ENCODE measurements at places on chromosomes 7 and 10.

DNA sequence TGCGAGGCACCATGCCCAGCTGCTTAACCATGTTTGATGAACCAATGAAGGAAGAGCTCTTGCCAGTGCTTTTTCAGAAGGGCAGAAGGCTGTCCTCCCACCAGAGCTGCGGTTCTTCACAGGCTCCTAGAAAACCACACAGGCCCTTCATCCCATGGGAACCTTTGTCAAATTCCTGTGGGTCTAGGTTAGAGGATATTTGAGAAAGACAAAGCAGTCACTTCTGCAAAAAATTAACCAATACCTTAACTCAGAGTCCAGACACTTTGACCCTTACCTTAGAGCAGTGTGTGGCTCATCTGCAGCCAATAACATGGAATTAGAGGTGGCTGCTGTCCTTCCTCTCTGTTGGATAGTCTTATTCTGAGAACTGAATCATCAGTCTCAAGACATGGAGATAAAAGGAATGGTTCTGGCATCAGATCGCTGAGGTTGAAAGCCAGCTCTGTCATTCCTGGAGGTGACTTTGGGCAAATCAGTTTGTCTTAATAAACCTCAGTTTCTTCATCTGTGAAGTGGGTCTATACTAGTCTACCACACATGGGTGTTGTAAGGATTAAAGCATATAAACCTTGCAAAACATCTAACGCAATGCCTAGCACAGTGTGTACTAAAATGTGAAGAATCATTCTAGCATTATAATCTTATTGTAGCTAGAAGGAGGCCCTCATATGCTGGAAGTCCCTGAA lies 65.1 kb upstream of the PIP4K2A start:
- DNase-seq: no peak

DNA sequence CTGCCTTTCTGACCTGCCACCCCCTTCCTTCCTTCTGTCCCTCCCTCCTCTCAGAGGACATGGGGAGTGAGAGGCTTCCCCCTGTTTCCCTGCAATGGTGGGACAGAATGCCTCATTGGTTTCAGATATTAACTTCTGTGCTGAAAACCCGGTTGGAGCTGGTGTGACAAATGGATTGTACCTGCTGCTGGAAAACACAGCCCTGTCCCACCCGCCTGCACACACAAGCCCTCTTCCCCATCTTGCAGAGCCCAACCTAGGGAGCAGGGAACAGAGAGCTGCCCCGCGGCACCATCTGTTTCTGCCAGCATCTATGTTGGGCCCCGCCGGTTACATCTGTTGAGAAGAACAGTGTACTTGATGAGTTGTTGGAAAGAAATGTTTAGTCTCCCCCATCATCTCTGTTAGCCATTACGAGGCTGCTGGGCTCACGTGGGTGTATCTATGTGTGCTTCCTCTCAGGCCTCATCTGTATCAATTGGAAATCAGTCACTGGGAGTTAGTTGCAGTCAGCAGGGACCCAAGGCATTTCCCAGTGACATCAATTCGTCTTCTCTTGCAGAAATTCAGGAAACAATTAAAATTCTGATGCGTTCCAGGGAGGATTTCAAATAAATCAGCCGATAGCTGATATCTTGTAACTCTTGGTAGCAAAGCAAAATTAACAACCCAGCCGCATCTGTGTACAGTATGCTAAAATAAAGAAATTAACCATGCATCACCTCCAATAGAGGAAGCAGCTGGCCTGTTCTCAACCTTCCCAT lies 725.6 kb upstream of the GALNT17 start:
- no peak for DNase-seq

DNA sequence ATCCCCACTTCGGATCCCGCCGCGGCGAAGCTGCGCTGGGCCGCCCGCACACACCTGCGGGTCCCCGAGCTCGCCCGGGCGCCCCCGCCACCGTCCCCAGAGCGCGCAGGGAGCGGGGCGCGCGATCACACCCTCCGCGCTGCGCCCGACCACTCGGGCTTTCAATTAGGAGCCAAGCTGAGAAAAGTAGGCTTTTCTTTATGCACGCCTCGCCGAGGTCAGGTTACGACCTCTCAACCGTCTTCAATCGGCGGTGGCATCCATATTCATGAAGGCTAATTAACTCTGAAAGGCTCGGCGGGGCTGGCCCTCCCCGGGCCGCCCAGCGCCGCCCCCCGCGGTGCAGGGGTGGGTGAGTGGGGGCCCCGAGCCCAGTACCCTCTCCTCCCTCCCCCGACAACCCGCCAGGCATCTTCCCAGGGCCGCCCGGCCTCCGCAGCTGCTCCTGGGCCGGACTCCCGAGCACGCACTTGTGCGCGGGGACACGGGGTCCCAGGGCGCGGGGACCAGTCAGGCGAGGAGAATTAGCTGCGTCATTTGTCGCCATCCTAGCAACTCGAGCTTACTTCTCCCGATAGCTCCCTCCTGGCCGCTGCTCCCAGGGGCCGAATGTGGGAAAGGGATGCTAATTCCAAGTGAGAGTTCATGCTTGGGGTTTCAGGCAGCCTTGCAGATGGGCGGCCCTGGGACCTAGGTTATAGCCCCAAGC lies 155.5 kb upstream of the LYZL2 start:
- peak; percentile 67 for DNase-seq

GRCh38 chr7:28032738-28033380 lies 147.7 kb downstream of the JAZF1 start:
- no peak for DNase-seq

GRCh38 chr10:25978771-25979170 lies 44.7 kb downstream of the MYO3A start:
- DNase-seq: no peak

GRCh38 chr7:47314248-47314647 lies 267.7 kb downstream of the TNS3 start:
- DNase-seq: no peak

DNA sequence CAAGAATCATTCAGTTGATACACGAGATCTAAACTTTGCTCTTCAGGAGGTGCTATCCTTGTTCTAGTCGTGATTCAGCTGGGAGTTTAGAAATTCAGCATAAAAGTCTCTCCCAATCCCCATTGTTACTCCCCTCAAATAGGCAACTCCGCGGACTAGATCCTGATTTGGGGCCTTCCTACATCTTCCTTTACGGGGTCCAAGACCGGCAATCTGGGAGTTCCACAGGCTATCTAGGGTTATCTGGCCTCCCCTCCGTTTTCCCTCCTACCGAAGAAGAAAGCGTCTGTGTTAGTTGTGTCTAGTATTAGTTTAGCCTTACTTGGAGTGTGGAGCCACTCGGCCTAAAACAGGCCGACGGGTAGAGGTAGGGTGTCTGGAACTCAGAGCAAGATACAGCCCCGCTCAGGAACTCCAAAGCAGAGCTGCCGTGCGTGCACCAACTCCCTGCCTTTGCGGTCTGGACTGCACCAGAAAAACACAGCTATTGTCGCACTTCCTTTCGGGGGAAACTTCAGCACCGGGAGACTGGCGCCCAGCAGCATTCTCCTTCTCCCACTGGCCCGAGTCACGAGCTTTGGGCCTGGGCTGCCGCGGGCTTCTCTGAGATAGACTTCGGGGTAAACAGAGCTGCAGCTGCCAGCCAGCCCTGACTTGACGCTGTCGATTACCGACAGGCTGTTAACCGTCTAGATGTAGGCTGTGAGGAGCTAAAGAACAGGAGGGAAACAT lies 1.5 kb upstream of the DLX5 start:
- no peak for DNase-seq

DNA sequence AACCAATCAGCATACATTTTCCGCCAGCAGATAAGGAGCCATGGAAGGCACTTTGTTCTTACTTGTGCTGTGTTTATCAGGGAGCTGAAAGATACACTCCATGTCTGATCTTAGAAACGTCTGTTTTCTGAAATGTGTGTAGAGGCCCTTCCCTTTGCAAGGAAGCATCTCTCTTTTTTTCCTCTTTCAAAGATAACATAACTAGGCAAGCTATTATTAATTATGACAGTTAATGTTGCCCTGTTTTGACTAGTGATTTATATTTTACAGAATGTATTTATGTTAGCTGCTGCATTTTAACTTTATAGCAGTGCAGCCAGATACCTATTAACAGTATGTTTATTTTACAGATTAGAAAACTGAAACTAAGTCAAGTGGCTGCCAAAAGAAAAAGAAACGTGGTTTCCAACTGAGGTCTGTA lies 683.2 kb upstream of the IGFBP3 start:
- no peak for DNase-seq

DNA sequence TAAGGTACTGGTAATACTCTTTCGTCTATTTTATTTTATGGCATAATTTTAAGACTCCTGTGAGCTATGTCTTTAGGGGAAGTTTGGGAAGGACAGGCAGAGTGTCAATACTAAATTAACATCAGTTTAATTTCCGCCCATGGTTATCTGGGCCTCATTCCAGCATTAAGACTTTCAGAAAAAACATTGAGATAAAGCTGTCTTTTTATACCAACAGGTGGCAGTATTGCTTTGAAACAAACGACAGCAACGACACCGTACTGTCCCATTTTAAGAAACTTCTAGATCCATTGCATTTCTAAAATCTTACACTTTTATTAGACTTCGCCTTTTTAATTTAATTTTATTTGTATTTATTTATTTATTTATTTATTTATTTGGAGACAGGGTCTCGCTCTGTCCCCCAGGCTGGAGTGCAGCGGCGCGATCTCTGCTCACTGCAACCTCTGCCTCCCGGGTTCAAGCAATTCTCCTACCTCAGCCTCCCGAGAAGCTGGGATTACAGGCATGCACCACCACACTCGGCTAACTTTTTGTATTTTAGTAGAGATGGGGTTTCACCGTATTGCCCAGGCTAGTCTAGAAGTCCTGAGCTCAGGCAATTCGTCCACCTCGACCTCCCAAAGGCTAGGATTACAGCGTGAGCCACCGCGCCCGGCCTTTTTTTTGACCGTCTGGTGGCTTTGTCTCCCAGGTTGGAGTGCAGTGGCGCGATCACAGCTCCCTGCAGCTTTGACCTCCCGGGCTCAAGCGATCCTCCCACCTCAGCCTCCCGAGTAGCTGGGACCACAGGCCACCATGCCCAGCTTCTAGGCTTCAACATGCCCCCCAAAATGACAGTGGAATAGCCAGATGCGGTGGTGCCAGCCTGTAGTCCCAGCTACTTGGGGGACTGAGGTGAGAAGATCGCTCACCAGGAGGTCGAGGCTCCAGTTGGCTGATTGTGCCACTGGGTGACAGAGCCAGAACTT lies 78.7 kb upstream of the C1GALT1 start:
- peak; percentile 76 for DNase-seq

DNA sequence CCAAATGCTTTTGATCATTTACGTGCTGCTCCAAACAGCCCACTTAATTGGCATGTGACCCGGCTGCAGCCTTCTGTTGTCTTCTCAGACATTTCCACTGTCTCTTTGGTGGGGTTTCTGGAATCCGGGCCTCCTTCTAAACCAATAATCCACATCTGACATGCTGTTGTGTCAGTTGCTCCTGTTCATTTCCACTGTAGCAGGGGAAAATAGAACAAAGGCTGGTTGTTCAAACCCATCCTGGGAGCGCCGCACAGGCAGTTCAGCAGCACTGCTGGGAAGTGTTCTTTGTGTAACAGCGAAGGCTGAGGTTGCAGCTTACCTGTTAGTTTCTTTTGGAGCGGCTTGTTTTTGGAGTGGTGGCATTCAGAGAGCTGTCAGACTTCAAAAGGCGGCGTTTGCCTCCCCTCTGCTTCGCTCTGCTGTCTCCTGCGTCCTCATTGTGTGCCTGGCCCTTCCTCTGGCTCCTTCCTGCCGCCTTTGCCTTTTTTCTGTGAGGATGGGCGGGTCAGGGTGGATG lies 149.4 kb downstream of the SNX10 start:
- no peak for DNase-seq

- no peak for DNase-seq
Measured at GRCh38 chr7:121164247-121164646, 164.6 kb upstream of the WNT16 start.

DNA sequence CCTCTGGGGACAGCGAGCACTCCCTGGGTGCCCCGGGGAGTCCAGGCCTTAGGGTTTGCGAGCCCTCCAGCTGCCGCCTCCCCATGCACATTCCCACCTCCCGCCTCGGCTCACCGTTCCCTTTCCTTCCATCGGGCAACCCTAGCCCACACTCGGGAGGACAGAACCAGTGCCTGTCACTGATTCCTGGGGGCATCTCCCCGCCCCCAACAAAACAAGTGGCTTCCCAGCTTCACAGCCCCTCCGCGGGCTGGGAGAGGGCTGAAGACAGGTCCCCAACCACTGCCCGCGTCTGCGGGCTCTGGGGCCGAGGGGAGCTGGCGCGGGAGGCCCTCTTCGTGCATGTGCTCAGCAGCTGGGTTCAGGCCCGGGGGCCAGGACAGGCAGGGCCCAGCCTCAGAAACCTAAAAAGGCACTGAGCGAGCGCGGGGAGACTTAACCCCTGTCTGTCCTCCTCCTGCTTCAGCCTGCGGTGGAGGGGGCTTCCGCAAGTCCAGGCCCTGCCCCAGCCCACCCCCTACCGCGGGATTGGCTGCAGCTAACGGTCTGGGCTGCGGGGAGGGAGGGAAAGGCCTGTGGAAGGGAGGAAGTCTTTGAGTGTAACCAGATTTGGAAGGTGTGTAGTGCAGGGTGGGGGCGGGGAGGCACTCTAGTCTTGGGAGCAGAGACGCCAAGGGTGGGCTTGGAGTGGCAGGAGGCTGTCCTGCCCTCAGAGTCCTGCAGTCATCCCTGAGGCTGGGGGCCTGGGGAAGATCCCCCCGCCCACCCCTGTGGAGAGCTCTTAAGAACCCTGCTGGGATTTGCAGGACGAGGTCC lies 1.2 kb downstream of the FLNC start:
- DNase-seq: peak; percentile 67

DNA sequence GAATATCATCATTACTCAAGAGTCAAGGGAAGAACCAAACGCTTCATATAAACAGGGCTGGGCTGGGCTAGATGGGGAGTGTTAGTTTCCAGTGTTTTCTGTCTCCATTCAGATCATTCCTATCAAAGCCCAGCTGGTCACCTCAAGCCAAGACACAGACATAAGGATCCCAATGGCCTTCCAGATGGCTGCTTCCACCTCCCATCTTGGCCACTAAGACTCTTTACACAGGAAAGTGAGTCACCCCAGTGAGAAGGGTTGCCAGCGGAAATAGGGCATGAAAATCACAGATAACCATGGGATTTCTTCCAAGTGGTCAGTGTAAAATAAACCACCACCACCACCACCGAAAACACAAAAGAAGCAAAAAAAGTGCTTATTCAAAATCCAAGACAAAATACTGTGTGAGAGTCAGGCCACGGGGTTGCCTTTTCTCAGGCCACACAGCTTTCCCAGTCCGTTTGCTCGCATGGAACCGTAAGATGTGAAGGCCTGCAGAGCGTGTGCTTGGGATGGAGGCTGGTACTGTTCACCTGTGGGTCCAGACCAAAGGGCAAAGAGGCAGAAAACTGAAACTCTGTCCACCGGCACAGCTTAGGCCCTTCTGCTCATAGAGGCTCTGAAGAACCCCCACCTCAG lies 5.6 kb downstream of the PRSS2 start:
- no peak for DNase-seq
